Activated CD8-positive, alpha-beta T cell treated with anti-CD3 and anti-CD28 coated beads for 36 hours (primary cell): ENCODE measurements at places on chromosomes 3 and 15.

DNA sequence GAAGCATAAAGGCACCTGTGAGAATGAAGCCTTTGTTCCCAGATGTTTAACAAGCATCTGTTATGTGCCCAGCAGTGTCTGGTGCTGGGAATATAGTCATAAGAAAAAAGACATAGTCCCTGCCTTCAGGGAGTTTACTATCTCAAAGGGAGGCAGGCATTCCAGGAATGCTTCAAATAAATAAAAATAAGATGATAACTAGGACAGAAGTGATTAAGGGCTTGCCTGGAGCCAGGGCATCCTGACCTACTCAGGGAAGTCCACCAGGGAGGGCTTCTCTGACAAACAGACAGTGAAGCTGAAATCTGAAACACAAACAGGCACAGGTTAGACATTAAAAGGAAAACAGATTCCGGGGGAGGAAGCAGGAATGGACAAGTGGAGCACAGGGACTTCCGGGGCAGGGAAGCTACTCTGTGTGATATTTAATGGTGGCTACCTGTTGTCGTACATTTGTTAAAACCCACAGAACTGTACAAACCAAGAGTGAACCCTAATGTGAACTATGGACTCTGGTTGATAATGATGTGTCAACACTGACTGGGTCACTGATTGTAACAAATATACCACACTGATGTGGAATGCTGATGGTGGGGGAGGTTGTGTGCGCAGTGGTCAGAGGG is 53.3 kb downstream of the ITGB5 start:
- peaks cover 4% of the 10 kb centered on the region for H3K27me3 ChIP-seq
- peaks cover 11% of the 10 kb centered on the region for H3K4me1 ChIP-seq
- H3K27ac ChIP-seq: no peak overlapping the region
- no peak overlapping the region for H3K4me3 ChIP-seq
- DNase-seq: no peak

DNA sequence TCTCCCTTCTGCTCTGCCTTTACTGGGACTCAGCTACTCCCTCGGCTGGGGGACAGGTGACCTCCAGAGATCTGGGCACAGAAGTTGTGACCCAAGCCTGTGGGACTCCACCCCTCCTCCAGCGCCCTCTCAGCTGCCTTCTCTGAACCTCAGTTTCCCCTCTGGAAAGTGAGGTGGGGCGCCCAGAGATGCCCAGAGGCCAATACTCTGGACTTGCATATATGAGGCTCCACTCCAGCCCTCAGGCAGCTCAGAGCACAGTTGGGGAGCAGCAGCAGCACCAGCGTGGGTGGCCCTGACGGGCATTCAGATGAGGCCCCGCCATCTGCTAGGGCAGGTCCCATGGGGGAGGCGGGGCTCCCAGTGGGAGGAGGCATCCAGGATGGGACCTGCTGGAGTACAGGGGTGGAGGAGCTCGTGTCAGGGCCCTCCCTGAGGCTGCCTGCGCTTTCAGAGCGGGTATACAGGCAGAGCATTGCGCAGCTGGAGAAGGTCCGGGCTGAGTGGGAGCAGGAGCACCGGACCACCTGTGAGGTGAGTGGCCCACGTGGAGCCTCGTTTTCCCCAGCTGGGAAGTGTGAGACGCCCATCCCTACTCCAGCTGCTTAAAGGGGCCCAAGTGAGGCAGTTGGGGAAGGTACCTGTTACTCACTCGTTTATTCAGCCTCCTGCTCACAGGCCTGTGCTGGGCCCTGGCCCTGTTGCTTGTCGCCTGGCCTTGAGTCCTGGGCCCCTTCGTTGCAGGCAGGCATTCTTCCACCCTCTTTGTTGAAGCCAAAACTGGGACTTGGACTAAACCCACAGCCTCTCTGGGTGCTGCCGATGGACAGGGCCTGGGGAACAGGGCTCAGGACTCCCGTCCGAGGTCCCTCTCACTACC is 35.4 kb downstream of the PSTPIP1 start:
- H3K36me3 ChIP-seq: peaks cover 36% of the 10 kb centered on the region
- peak; percentile 2 for DNase-seq
- no peak overlapping the region for H3K4me3 ChIP-seq
- peak overlapping the region; percentile 38 for H3K27ac ChIP-seq
- no peaks in the 10 kb centered on the region for H3K27me3 ChIP-seq

DNA sequence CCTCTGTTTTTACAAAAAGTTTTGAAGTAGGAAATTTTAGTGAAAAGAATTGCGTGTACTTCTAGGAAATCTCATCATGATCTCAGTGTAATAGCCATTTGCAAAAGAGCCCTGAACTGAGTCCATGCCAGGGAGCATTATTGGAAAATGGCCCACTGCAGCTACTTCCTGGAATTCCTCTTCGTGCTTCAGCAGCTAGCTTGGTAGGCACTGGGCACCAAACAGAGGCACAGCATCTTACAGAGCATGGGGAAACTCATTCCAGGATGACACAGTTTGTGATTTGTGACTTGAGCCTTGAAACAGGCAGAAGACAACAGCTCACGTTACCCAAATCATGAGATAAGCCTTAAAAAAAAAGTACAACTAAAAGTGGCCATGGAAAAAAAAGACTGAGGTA is 179.1 kb downstream of the WDR72 start:
- H3K27ac ChIP-seq: no peak overlapping the region
- no peak overlapping the region for H3K4me3 ChIP-seq
- no peaks in the 10 kb centered on the region for H3K4me1 ChIP-seq
- no peaks in the 10 kb centered on the region for H3K36me3 ChIP-seq
- DNase-seq: no peak

DNA sequence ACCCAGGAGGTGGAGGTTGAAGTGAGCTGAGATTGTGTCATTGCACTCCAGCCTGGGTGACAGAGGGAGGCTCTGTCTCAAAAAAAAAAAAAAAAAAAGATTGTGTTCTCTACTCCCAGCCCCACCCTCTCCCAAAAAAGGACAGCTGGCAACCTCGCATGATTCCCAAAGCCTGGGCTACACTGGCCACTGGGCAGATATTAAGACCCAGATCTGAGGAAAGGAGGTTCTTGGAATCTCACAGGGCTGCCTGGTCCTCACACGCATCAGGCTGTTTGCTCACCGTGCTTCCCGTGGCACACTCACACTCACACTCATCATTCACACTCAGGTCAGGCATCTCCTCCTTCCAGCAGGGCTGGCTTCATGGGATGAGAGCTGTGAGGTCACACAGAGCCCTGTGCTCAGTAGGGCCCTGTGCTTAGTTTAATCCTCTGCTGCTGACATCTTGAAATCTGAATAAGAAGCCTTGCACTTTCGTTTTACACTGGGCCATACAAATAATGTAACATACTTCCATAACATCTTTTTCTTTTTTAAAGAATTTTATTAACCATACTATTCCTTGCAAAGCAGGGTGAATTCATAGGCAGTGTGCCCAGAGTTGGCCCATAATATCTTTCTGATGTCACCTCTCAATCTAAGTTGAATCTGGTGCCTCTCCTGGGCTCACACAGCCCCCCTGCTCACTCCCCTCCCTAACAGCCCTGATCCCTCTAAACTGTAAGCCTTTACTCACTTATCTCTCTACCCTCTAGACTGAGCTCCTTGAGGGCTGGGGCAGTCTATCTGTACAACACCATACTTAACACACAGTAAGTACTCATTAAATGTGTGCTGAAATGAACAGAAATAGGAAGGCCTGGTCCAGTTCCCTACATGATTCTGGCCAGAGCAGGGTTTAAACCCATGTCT is 50.2 kb upstream of the C15orf39 start:
- DNase-seq: no peak
- no peaks in the 10 kb centered on the region for H3K36me3 ChIP-seq
- H3K4me1 ChIP-seq: peaks cover 24% of the 10 kb centered on the region
- peaks cover 3% of the 10 kb centered on the region for H3K27me3 ChIP-seq
- H3K27ac ChIP-seq: no peak overlapping the region

- no peaks in the 10 kb centered on the region for H3K4me1 ChIP-seq
- no peak for DNase-seq
- H3K27ac ChIP-seq: no peak overlapping the region
- no peaks in the 10 kb centered on the region for H3K36me3 ChIP-seq
- no peak overlapping the region for H3K4me3 ChIP-seq
Observed at GRCh38 chr3:172919297-172919683, 168.8 kb downstream of the ECT2 start.
